Vagina (tissue), 2 donors: ENCODE measurements at places on chromosomes 16 and 17.
A peak's percentile ranks its signal among the peaks of the same experiment; 100 is the strongest.

DNA sequence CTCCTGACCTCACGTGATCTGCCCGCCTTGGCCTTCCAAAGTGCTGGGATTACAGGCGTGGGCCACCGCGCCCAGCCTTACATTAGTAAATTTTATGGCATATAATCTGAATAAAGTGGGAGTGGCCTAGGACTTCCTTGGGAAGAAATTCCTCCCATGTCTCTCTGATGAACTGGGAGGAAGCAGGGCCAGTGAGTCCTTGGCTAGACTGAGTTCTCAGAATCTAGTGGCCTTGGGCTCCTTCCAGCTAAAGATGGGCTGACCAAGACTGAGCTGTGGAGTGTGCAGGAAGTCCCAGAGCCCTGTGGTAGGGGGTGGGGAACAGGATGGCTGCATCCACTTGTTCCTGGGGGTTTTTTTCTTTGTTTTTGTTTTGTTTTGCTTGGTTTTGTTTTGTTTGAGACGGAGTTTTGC is 10.0 kb upstream of the NAGLU start:
- no peak for DNase-seq

DNA sequence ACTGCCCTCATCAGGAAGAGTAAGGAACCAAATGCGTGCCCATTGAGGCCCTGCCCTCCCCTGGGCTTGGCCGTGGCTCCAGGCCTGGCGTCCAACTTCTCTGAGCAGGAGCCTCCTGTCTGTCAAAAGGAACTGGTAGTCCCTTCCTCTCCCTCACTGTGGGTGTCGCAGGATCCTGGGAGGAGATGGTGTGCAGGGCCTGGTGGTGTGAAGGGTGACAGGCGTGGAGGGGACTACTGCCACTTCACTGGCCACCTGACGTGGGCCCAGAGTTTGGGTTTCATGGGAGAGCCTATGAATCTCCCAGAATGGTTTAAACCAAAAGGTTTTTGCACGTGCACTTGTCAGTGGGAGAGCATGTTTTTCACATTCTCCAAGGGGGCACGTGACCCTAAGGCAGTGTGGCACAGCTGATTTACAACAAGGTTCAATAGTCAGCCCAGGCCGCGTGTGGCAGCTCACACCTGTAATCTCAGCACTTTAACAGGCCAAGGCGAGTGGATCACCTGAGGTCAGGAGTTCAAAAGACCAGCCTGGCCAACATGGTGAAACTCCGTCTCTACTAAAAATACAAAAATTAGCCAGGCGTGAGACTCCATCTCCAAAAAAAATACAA is 12.5 kb downstream of the ARL2BP start:
- DNase-seq, result no peak

DNA sequence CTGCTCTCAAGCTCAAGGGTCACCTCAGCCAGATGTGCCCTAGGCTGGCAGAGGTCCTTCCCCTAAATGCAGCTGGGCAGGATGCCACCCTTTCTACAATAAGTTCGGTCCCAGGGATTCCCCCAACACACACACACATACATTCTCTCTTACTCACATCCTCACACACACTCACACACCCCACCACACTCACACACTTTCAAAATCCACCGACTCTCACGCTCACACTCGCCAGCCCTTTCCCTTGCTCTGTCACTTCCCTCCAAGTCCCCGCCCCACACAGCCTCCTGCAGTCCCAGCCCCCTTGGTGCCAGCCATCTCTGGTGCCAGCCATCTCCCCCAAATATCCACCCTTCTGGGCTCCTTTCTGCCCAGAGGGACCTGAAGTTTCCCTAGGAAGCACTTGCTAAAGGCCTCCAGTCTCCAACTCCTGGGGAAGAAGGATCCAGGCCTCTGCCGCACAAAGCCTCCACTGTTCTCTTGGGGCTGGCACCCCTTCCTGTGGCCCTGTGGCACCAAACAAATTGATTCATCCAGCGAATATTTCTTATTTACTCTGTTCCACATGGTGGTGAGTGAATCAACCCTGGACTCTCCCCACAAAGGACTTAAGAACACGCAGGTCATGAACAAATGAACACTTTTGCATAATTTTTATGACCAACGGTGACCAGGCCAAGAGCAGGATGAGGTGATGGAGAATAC is 3.8 kb upstream of the USP36 start:
- DNase-seq, result no peak

DNA sequence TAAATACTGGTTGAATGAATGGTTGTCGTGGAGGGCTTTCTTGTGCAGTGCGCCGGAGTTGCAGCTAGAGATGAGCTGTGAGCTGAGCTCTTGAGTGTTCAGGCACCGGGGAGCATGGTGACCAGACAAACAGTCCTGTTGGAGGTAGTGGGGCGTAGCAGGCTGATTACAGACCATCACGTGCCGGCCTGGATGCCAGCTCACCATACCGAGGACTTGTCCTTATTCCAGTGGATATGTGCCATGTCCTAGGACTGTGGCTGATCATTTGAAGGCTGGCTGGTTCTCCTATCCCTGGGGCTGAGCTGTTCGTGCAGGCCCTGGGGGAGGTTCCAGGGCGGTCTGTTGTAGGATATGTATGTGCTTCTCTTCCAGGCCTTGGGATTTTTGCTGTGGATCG is 60.0 kb downstream of the ABCC1 start:
- no peak for DNase-seq

DNA sequence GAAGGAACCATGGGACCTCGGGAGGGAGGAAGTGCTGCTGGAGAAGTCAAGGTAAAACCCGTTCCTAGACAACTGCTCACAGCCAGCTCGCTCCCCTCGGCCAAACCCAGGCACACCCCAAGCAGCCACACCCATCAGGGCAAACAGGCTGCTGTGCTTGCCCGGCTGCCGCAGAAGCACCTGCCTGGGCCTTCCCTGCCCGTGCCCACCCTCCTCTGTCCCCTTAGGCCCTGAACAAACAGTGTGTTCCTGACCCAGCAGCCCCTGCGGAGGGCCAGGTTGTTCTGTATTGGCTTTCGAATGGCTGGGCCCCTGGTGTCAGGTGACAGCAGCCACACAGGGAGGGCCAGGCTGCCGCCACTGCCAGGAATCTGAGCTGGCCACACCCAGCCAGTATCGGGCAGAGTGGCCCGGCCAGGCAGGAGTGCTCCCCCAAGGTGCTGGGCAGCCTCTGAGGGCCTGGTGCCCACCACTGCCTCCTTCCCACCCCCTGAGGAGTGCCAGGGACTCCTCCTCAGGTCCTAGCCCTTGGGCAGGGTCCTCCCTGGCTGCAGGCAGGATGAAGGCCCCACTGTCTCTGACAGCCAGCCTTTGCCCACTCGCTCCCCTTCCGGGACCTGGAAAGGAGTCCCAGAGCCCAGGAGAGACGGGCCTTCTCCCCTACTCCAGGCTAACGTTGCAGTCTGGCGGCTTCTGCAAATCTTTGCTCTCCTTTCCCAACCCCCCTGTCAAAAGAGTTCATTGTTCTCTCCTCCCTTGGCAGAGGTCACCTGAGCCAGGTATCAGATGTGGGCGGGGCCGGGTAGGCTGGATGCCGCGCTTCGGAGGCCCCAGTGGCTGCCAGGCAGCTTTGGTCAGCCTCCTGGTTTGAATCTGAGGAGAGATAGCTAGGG is 24.0 kb downstream of the LLGL2 start:
- DNase-seq, result no peak

- no peak for DNase-seq
Observed at GRCh38 chr16:55126456-55126855, 195.8 kb downstream of the IRX5 start.

DNA sequence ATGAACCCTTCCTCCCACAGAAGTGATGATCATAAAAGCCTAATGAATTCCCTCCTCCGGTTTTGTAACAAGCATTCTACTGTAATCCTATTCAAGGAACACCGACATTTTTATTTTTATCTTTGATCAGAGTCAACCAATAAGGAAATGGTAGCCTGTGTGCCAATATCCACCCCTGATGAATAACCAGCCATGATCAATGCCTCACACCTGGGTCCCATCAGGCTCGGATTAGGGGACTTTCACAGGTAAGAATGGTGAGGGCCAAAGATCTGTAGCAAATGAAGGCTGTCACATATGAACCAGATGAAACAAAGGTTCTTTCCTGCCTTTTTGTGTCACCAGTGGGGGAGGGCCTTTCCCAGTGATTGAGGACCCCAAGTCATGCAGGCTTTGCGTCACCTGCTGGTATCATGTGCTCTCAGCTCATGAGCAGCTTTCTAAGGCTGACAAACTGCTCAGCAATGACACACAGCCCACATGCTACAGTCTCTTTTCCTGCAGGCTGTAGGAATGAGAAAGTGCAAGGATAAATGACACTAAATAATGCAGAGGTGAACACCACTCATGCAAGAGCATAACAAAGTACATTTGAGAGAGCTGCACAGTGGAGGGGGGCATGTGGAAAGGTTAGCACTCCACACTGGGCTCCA is 34.9 kb downstream of the TOM1L2 start:
- no peak for DNase-seq

GRCh38 chr17:1907909-1908698 is 78.3 kb downstream of the RPA1 start:
- DNase-seq, result no peak

- DNase-seq, result no peak
Observed at GRCh38 chr17:77208217-77208808, 67.5 kb downstream of the SEC14L1 start.

DNA sequence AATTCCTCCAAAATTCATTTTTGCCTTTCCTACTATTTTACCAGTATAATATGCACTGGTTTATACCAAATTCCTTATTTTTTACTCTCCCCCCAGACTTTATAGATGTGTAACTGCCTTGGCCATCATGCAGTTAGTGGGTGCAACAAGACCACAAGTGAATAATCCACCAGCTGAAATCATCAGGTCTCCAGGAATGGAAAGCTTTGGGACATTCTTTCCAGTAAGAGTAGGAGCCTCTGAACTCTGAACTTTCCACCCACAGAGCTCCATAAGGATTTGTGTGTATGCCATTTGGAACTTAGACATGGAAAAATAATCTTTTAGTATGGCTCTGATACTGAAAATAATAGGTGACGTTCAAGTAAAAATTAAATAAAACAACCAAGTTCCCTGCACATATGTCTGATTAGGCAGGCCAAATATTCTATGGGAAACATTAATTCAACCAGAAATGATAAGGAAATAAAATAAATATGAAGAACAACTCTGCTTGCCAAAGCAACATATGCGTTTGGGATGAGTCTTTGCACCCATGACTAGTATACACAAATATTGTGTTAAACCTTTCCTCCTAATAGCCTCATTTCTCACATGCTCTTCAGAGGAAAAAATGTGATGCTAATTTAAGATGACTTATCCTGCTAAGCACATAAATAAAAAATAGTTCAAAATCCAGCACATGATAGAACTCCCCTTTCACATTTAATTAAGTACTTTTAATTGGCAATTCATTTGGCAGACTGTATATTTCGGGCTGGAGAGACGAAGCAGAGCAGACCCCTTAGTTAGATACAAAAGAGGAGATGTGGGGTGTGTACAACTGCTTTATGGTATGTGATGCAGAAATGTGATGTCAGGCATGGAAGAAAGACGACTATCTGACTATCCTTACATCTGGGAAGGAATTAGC is 11.6 kb upstream of the LYRM9 start:
- no peak for DNase-seq

DNA sequence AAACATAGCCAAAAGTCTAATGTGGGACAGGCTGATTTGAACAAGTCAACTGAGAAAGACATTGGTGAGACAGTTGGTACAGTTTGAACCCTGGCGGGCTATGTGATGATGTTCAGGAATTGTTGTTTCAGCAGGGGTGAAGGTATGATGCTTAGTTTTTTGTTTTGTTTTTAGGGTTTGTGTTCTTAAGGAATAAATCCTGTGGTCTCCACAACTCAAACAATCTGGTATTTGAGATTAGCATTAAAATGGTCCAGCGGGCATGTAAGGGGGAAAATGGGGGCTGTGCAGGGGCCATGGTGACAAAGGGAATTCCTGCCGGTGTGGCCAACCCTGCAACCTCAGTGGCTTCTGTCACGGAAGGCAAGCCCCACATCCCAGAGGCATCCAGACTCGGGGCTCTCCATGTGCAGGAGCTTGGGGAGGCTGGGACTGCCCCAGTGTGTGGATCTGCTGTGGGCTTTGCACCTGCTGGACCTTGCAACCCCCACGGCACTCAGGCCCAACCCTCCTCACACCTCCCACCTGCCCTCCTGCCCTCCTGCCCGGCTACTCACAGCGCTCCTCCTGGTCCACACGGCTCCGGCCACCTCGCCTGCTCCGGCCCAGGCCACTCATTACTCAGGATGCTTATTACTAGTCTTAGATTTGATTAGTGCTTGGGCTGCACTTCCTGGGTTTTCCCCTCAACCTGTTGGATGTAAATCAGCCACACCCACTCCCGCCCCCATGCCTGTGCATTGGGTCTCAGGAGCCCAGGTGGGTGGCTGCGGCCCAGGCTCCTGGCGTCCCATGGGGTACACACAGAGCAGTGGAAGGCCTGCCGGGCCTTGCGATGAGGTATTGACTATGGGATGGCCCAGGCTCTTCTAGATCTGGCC is at the start of gene TNFRSF13B:
Gene TNFRSF13B (minus strand): TSS at position 661 of the 881 bp plus-strand sequence. CDS start 43 bp downstream, at position 618.
- DNase-seq, result no peak

GRCh38 chr17:80720610-80721577 is 176.3 kb downstream of the RPTOR start:
- no peak for DNase-seq

DNA sequence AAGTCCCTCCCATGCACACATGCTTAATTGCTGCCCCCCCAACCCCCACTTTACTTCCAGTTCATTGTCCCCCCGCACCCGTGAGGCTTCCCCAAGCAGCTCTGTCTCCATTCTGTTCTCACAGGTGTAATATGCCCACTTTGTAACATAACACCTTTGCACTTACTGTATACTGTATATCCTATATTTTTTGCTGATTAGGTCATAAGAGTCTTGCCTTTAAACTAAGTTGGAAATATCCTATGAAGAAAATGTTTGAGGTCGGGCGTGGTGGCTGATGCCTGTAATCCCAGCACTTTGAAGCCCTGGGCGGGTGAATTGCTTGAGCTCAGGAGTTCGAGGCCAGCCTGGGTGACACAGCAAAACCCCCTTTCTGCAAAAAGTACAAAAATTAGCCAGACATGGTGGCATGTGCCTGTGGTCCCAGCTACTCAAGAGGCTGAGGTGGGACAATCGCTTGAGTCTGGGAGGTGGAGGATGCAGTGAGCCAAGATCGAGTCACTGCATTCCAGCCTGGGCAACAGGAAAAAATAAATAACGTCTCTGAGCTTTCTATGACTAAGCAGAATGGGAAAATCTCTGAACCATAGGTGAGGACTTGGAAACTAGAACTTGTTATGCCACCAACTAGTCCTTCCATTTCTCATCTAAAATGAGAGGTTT is 76.1 kb downstream of the TNRC6C start:
- no peak for DNase-seq

DNA sequence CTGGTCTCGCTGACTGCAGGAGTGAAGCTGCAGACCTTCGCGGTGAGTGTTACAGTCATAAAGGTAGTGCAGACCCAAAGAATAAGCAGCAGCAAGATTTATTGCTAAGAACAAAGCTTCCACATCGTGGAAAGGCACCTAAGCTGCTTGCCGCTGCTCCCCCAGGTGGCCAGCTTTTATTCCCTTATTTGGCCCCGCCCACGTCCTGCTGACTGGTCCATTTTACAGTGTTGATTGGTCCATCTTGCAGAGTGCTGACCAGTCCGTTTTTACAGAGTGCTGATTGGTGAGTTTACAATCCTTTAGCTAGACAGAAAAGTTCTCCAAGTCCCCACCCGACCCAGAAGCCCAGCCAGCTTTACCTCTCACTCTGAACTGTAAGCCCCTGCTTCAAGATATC is 227.8 kb downstream of the ABCC12 start:
- DNase-seq, result no peak

- no peak for DNase-seq
Observed at GRCh38 chr17:8185582-8186445, 4.2 kb downstream of the BORCS6 start.

- no peak for DNase-seq
Observed at GRCh38 chr17:164303-165235, 16.9 kb downstream of the DOC2B start.

GRCh38 chr17:67058036-67058435 is 13.7 kb downstream of the CACNG1 start:
- peak; percentile 7 for DNase-seq

- DNase-seq, result no peak
Observed at GRCh38 chr17:81179220-81179619, 13.2 kb upstream of the AATK start.
